ENCODE measurements at places on chromosomes 6 and 20.
A peak's percentile ranks its signal among the peaks of the same experiment; 100 is the strongest.

- no peak for DNase-seq
Observed at GRCh38 chr20:54345301-54345724, 130.1 kb upstream of the DOK5 start.

- DNase-seq: no peak
Observed at GRCh38 chr20:13222319-13222716, 1.2 kb downstream of the ISM1 start.

GRCh38 chr6:63804381-63804956 lies 168.9 kb downstream of the PHF3 start:
- no peak for DNase-seq

- DNase-seq: no peak
Observed at GRCh38 chr6:16803294-16804200, 42.3 kb upstream of the ATXN1 start.

- DNase-seq: no peak
Observed at GRCh38 chr6:156658186-156658965, 118.8 kb upstream of the ARID1B start.

GRCh38 chr6:158219228-158219627 lies 51.1 kb downstream of the GTF2H5 start:
- no peak for DNase-seq

- no peak for DNase-seq
Observed at GRCh38 chr6:56913285-56914074, 41.4 kb upstream of the BEND6 start.

DNA sequence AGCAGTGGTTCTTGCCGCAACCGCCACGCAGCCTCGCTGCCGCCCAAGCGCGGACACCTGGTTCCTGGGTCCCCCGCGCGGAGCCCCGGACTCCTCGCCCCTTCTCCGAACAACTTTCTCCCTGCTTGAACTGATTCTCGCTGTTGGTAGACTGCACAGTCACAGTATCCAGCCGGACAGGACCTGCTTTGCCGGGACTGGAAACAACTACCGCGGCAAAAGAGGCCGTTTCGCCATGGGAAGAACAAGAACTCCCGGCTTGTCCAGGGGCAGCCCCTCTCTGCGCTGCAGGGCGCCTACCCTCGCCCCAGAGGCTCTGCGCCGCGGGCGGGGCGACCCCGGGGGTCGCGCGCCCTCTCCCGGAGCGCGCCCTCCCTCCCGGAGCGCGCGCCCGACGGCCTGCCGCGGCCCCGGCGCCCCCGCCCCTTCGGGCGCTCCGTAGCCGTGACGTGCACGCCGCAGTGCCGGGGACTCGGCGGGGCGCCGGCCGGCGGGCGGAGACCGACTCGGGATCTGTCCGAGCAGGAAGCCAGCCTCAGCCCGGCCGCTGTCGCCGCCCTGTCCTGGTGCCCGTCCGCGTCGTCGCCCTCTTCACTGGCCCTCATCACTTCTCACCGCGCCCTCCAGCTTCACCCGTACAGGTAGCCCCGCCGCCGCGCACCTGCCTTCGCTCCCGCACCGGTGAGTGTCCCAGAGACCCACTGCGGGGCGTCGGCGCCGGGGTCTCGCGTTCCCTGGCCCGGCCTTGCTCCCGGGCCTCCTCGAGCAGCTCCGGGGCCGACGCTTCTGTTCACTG lies at the start of gene MYO6:
MYO6 (plus strand) TSS at position 497 of the 796 bp plus-strand sequence. CDS start 68,309 bp downstream, outside the sequence.
- DNase-seq: peak; percentile 4

DNA sequence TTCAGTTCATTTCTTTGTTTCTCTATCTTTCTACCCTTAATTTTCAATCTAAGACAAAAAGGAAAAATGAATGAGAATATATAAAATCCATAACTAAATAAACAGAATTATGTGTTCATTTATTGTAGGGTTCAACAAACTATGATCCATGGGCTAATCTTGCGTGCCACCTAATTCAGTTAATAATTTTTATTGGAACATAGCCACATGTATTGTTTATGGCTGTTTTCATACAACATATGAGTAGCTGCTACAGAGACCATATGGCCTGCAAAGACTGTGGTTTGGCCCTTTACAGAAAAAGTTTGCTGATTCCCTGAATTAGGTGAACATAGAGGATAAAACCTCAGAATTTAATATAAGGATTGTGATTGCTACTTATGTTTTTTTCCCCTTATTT lies 21.8 kb downstream of the SENP6 start:
- DNase-seq: no peak

DNA sequence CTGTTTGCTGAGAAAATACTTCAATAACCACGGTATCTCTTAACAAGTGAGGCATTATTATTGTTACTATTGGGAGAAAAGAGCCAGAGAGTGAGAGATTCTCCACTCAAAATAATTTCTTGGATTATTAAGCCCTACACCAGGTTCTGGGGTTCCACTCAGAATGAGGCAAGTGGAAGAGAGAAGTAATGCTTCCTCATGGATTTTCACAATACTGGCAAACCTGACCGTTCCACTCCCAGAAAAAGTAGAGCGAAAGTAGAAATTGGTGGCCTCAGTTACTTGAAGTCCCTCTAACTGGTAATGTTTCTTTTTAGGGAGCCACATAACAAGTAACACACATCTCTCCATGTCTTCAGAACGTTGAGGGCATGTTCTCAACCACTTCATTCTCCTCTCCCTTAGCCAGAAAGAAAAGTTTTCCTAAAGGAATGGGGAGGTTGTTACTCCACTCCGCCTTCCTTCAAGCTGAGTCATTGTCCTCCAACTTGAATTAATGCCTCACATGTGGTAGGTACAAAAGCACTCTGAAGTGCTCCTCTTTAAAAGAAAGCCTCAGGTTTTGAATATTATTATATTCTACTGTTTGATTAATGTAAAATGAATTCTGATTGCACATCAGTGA lies 1.9 kb downstream of the BAG2 start:
- no peak for DNase-seq

GRCh38 chr20:44536175-44536574 lies 14.3 kb upstream of the SERINC3 start:
- no peak for DNase-seq

DNA sequence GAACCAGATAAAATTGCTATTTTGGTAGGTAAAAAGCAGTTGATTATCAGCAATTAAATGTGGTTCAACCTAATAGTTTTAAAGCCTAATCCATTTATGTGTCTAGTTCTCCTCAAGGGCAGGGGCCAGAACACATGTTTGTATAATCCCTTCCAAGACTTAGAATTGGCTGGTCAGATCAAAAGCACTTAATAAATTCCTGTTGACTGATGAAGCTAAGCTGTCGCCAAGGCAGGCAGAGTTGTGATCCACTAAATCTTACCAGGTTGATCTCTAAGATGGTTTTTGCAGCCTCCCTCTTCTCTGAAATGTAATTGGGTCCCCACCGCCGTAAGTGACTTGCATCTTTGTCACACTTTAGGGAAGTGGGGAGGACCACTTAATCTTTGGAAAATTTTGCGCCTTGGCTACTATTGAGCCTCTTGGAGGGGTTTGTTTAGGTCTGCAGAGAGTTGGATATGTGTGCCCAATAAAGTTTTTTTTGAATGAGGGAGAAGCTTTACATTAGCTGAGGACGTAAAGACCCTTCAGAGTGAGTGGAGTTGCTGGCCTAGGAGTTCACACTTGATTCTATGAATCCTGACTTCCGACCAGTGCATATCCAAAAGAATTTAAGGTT lies 65.9 kb downstream of the PHF20 start:
- no peak for DNase-seq

DNA sequence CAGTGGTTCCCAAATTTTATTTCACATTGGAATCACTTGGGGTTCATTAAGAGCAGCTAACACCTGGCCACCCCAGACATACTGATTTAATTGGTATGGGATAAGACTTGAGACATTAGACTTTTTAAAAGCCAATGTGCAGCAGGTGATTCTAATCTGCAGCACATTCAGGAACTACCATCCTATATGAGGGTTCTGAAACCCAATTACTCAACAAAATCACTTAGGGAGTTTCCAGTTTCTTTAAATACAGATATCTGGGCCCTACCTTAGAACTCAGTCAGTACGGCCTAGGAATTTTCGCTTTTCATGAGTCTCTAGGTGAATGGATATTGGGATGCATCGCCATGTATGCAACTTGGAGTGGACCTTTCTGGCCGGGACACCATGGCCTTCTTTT lies 24.0 kb upstream of the L3MBTL3 start:
- DNase-seq: no peak

GRCh38 chr20:39538317-39538716 lies 576.2 kb downstream of the DHX35 start:
- DNase-seq: no peak

DNA sequence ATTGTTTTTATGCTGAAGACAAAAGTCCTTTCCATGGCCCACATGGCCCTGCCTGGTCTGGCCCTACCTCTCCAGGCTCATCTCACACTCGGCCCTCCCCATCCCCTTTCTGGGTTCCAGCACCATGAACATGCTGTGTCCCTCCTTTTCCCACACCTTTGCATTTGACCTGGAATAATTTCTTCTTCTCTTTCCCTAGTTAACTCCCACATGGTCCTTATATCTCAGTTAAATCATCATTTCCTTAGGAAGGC lies 38.9 kb downstream of the PIGU start:
- no peak for DNase-seq

DNA sequence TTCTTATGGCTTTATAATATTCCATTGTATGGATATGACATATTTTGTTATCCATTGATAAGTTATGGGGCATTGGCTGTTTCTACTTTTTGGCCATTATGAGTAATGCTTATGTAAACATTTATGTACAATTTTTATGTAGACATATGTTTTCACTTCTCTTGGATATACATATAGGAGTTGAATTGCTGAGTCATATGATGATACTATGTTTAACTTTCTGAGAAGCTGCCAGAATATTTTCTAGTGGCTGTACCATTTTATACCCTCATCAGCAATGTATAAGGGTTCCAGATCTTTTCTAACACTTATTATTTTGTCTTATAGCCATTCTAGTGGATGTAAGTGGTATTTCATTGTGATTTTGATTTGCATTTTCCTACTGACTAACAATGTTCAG lies 23.1 kb downstream of the OTOR start:
- no peak for DNase-seq

- DNase-seq: no peak
Observed at GRCh38 chr6:42942444-42942843, 13.2 kb downstream of the CNPY3 start.

GRCh38 chr6:148866657-148867268 lies 119.9 kb downstream of the UST start:
- DNase-seq: no peak

- no peak for DNase-seq
Observed at GRCh38 chr6:34207695-34208443, 28.8 kb upstream of the HMGA1 start.

DNA sequence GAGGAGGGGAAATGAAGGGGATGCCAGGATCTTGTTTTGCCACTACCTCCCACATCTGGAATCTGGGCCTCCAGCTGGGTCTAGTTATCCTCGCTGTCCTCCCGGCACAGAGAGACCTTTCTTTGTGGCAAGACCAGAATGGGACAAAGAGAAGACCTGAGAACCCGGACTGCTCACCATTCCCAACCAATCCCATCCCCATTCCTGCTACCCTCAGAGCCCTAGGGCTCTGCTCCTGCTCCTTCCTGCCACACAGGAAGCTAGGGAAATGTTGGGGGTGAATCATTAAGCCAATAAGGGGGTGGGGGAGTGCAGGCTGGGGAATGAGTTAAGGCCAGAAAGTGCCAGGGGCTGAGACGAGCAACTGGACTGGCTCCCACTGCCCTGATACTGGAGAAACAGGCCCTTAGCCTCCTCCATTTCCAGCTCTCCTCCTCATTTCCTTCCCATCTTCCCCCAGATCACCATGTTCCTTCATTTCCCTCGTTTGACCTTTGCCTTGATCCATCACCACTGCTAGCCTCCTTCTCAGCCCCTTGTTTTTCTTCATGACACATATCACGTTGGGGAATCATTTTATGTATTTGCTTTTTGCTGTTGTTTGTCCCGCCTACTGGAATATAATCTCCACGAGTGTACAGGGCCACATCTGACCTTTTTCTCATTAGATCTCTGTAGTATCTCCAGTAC lies 4.6 kb upstream of the IER3 start:
- no peak for DNase-seq

- no peak for DNase-seq
Observed at GRCh38 chr6:122616877-122617276, 6.7 kb downstream of the PKIB start.

GRCh38 chr20:23362392-23363256 lies 642 bp downstream of the GZF1 start:
- DNase-seq: no peak

DNA sequence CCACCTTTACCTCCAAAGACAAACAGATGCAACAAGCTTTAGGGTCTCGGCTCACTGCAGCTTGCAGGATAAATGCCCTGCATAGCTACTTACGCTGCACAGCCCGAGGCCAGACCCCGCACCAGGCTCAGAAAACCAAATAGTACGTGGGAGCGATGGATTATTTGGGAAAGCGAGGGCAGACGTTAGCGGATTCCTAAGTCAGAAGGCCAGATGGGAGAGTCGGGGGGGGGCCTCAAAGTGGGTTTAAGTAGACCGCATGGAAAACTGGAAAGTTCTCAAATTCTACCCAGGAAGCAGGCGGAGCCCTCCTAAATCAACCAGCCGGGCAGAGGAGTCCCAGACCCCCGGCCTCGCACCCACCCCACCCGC lies 382 bp downstream of the SFT2D1 start:
- DNase-seq: no peak

DNA sequence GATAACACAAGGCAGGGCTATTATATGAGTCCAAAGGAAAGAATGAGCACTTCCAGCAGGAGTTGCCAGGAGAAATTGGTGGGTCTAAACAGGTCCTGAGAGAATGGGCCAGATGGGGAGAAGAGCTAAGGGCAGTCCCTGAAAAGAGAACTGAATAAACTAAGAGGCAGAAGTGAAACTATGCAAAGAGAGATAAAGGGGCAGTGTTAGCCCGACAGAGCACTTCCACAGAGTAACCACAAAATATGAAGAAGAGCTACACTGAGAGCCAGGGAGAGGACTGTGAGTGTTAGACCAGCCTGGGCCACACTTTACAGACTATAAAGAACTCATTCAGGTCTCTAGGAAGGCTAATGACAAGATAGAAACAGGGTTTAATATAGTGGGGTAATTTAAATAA lies 43.8 kb downstream of the RALGAPA2 start:
- DNase-seq: no peak

DNA sequence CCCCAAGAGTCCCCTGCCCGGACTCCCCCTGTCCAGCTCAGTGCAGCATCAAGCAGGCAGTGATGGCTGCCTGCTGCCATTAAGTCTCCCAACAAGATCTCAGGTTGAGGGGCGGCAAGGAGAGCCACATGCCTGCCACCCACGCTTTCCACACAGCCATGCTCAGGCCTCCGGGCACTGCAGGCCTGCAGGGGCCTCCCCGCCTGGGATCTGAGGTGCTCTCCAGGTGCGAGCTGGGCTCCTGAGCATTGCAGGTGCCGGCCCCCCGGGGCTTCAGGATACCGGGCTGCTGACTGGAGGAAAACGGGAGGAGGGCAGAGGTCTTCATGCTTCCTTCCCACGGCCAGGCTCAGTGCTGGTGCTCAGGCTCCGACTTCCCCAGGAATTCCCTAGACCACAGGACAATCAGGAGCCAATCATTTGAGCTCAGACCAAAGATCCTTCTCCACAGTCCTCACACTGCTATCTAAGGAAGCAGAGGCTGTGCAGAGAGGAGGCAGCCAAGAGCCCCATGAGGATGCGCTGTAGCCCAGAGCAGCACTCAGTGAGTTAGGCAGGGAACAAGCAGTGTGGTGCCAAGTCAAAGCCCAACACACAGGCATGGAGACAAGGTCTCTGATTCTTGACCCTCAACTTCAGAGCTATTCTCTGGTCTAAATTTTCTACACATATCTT lies 52.7 kb downstream of the PYGB start:
- no peak for DNase-seq

GRCh38 chr20:47318586-47319516 lies 37.6 kb downstream of the ZMYND8 start:
- DNase-seq: no peak

GRCh38 chr6:145744619-145745018 lies 9.3 kb upstream of the EPM2A start:
- DNase-seq: no peak
